Left renal pelvis (tissue), 4 donors: ENCODE measurements at places on chromosomes 1 and 21. TPM values are rescaled to one million over a fixed set of nuclear protein-coding genes. Genes with fewer than 3 reads are reported as not detected.

The TNFAIP8L2 gene
- polyA plus RNA-seq, result 1.8 TPM

DNA sequence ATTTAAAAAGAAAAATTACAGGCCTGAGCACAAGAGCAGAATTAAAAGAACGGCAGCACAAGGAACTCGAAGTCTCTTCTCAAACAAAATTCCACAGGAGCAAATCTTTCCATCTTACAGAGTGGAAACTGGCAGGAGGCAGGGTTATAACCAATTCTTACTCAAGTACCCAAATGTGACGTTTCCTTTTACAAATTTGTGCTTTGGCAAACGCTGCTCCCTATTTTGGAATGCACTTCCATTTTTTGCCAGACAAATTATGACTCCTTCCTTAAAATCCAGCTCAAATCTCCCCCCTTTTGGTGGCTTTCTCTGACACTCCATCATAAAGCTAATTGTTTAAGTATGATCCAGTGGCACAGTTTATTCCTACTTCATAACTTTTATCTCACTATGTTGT, 7.8 kb downstream of the ERI3 start:
- DNase-seq, result no peak

The RGS13 gene
- not detected for polyA plus RNA-seq

DNA sequence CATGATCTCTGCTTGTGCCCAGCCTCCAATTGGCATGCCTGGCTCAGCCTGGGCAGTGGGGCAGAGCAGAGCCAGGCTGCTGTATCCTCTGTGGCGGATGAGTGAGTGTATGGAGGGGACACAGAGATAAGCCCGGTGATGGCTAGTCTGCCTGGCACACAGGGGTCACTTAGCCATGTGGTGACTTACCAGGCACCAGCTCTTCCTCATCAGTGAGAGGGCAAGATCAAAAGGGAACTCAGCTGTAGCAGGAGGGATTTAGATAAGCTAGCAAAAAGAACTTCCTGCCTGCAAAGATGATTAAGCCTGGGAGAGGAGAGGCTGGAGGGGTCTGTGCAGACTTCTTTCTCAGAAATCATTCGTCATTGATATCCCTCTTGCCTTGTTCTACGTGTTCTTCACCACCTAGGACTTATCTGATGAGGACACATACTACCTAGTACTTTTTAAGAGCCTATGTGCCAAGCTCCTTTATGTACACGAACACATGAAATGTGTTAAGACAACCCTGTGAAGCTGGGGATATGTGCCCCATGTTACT, 7.9 kb downstream of the KIF21B start:
- DNase-seq, result no peak

The S100A9 gene
- polyA plus RNA-seq, result 7.2 TPM

The PRELP gene
- polyA plus RNA-seq, result 66.6 TPM

DNA sequence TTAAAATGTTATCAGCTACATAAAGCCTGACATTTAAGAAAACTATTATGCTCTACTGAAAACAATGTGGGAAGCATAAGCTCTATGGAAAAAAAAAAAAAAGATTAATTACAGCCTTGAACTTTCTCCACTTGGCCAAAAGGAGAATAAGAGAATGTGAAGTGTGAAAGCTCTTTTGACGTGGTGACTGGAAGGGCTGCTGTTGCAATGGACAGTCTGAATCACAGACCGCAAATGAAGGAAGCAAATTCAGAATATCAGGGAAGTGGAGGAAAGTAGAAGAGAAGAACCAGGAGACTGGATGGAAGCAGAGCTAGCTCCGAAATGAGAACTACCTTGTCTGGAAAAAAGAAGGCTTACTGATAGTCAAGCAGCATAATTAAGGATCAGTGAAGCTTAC, 106.8 kb downstream of the AK5 start:
- DNase-seq, result no peak

- no peak for DNase-seq
These were observed 25.2 kb downstream of the ACKR1 start for GRCh38 chr1:159229896-159230295.

DNA sequence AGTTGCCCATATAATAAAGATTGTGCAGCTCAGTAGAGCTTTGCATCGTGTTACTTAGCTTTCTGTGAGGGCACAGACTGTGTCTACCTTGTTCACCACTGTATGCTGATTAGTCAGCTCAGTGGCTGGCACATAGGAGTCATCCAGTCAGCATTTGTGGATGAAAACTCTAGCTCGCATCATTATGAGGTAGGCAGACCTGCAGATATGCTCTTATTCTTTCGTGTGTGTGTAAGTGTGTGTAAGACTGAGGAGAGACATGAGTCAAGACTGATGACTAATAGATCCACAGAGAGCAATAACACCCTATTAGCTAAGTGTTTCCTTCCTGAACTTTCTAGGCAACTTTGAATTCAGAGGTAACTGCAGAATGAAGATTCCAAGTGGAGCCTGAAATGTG, 17.1 kb downstream of the TTF2 start:
- DNase-seq, result no peak
